Hair follicular keratinocyte (primary cell): ENCODE measurements at places on chromosomes 4 and X. TPM values are rescaled to one million over a fixed set of nuclear protein-coding genes. Genes with fewer than 3 reads are reported as not detected.

The MUC7 gene
- total RNA-seq = not detected in 2 replicates

The SLC26A1 gene
- total RNA-seq = not detected in 2 replicates

The COX7B2 gene
- not detected in 2 replicates for total RNA-seq

The COL25A1 gene
- 0.08 TPM in 1 of 2 replicates, not detected in the other for total RNA-seq

The ASMT gene
- total RNA-seq = not detected in 2 replicates

The HAND2 gene
- not detected in 2 replicates for total RNA-seq

The CCSER1 gene
- total RNA-seq = 0.19 and 0.39 TPM in 2 replicates

The S100G gene
- not detected in 2 replicates for total RNA-seq
